ENCODE measurements at places on chromosomes 11 and 22.

- no peak for DNase-seq
Measured at GRCh38 chr11:118184784-118185579, 8.5 kb upstream of the SCN2B start.

- DNase-seq = no peak
Measured at GRCh38 chr11:29623144-29623722, 393.6 kb downstream of the KCNA4 start.

GRCh38 chr11:47057365-47057764 lies 119.3 kb downstream of the ARFGAP2 start:
- DNase-seq = no peak

DNA sequence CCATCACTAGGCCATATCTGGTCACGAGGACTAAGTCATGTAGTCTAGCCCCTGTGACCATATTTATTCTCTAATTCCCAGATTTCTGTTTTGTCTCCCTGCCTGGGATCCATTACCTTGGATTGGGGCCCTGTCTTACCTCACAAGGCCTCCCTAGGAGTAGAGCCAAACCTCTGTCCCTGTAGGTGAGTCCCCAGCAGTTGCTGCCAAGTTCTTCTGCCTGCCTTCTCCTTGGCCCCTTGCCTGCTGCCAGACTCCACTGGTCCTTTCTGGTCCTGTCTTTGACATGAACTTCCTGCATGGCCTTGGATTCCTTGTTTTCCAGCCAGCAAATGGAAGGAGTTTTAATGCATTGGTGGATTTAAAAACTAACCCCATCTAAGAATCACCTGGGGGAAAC lies 35.6 kb upstream of the CADM1 start:
- no peak for DNase-seq

GRCh38 chr11:68403831-68404230 lies 56.7 kb upstream of the PPP6R3 start:
- DNase-seq = no peak
